ENCODE measurements at places on chromosomes 7 and 10.
A peak's percentile ranks its signal among the peaks of the same experiment; 100 is the strongest.

DNA sequence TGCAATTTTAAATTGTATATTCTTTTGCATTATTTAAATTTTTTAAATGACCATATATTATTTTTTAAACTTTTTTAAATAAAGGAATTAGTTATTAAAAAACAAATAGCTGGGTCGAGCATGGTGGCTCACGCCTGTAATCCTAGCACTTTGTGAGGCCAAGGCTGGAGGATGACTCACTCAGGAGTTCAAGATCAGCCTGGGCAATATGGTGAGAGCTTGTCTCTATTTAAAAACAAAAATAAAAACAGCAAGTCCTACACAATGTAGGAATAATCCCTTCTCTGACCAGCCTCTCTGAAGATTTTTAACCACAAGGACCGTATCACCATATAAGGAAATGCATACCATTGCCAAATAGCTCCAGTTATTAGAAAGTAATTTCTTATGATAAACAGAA lies 19.6 kb downstream of the NOC3L start:
- H3K4me1 ChIP-seq = no peaks in the 10 kb centered on the region
- H3K4me3 ChIP-seq = no peak overlapping the region
- DNase-seq = no peak
- H3K27me3 ChIP-seq = no peaks in the 10 kb centered on the region

- no peak overlapping the region for H3K4me3 ChIP-seq
- H3K36me3 ChIP-seq = no peaks in the 10 kb centered on the region
- no peaks in the 10 kb centered on the region for H3K27me3 ChIP-seq
- H3K4me1 ChIP-seq = no peaks in the 10 kb centered on the region
- no peak overlapping the region for H3K27ac ChIP-seq
Measured at GRCh38 chr10:52599551-52600200, 172.9 kb downstream of the MBL2 start.

GRCh38 chr10:121032460-121032859 lies 181.3 kb downstream of the WDR11 start:
- no peaks in the 10 kb centered on the region for H3K36me3 ChIP-seq
- H3K4me1 ChIP-seq = no peaks in the 10 kb centered on the region
- DNase-seq = no peak

- H3K36me3 ChIP-seq = peaks cover 3% of the 10 kb centered on the region
- no peaks in the 10 kb centered on the region for H3K27me3 ChIP-seq
- H3K27ac ChIP-seq = no peak overlapping the region
- no peak for DNase-seq
- H3K4me3 ChIP-seq = no peak overlapping the region
- no peaks in the 10 kb centered on the region for H3K4me1 ChIP-seq
Measured at GRCh38 chr7:55477781-55478374, 94.4 kb downstream of the VOPP1 start.

DNA sequence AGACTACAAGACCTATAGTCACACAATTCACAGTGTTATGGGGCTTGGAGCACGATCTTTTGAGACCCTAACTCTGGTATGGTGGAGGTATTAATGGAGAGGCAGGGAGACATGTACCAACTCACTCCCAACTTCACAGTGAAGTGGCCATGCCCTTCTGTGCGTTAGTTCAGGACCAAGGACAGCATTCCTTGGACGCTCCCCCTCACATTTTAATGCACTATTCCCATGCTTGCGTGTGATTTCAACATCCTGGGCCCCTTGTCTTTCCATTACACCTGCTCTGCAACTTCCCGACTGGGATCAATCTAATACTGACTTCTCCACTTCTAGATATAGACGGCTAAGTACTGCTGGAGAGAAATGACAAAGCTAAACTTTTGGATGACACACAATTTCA lies 72.7 kb downstream of the PLCE1 start:
- no peaks in the 10 kb centered on the region for H3K4me1 ChIP-seq
- H3K36me3 ChIP-seq = no peaks in the 10 kb centered on the region
- no peak overlapping the region for H3K27ac ChIP-seq
- no peaks in the 10 kb centered on the region for H3K27me3 ChIP-seq
- no peak for DNase-seq

DNA sequence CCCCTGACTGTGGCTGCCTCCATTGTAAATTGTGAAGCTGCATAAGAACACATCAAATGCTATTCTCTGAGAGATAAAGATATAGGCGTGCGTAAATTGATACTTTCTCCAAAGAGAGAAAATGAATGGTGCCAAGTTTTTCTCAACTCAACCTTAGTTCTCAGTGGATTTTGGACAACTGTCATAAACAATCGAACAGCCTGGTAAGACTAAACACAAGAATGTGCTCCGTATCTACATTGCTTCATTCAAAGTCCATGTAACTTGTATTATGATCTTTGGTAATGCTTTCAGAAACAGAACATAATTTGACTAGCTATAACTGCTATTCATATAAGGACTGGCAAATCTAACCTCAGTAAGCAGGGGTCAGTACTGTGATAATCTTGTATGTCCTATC lies 429.1 kb downstream of the SEMA3D start:
- H3K27ac ChIP-seq = no peak overlapping the region
- H3K4me3 ChIP-seq = no peak overlapping the region
- no peaks in the 10 kb centered on the region for H3K36me3 ChIP-seq
- no peaks in the 10 kb centered on the region for H3K27me3 ChIP-seq

GRCh38 chr10:103058034-103058433 lies 135.0 kb downstream of the NT5C2 start:
- no peak overlapping the region for H3K4me3 ChIP-seq
- peak overlapping the region; percentile 59 for H3K27ac ChIP-seq
- H3K36me3 ChIP-seq = no peaks in the 10 kb centered on the region
- no peak for DNase-seq
- no peaks in the 10 kb centered on the region for H3K27me3 ChIP-seq
- H3K4me1 ChIP-seq = peaks cover 25% of the 10 kb centered on the region

- no peak overlapping the region for H3K27ac ChIP-seq
- no peak overlapping the region for H3K4me3 ChIP-seq
- H3K36me3 ChIP-seq = no peaks in the 10 kb centered on the region
- DNase-seq = peak; percentile 65
- H3K4me1 ChIP-seq = peaks cover 3% of the 10 kb centered on the region
- no peaks in the 10 kb centered on the region for H3K27me3 ChIP-seq
Measured at GRCh38 chr7:112080441-112080840, 125.8 kb downstream of the DOCK4 start.

GRCh38 chr7:112799448-112800120 lies 9.4 kb upstream of the TMEM168 start:
- H3K27ac ChIP-seq = no peak overlapping the region
- no peaks in the 10 kb centered on the region for H3K4me1 ChIP-seq
- DNase-seq = no peak
- H3K27me3 ChIP-seq = no peaks in the 10 kb centered on the region

DNA sequence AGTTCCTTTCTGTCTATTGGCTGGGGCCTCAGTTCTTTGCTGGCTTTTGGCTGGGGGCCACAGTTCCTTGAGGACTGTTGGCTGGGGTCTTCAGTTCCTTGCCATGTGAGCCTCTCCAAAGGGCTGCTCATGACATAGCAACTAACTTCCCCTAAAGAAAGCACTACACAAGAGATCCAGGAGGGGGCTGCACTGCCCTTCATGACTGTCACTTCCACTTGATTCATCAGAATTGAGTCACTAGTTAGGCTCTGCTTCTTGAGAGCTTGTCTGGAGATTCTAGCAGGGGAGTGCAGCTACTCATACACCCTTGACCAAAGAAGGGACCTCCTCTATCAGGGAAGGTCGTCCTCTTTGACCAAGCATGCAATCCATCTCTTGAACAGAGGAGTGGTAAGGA lies 38.0 kb upstream of the MKX start:
- no peaks in the 10 kb centered on the region for H3K36me3 ChIP-seq
- no peak overlapping the region for H3K27ac ChIP-seq
- H3K4me1 ChIP-seq = peaks cover 6% of the 10 kb centered on the region
- peak; percentile 66 for DNase-seq
- H3K27me3 ChIP-seq = no peaks in the 10 kb centered on the region
- no peak overlapping the region for H3K4me3 ChIP-seq

GRCh38 chr7:24889611-24890010 lies 90.4 kb downstream of the OSBPL3 start:
- H3K4me3 ChIP-seq = no peak overlapping the region
- no peaks in the 10 kb centered on the region for H3K36me3 ChIP-seq
- no peak overlapping the region for H3K27ac ChIP-seq
- H3K4me1 ChIP-seq = no peaks in the 10 kb centered on the region
- no peaks in the 10 kb centered on the region for H3K27me3 ChIP-seq

DNA sequence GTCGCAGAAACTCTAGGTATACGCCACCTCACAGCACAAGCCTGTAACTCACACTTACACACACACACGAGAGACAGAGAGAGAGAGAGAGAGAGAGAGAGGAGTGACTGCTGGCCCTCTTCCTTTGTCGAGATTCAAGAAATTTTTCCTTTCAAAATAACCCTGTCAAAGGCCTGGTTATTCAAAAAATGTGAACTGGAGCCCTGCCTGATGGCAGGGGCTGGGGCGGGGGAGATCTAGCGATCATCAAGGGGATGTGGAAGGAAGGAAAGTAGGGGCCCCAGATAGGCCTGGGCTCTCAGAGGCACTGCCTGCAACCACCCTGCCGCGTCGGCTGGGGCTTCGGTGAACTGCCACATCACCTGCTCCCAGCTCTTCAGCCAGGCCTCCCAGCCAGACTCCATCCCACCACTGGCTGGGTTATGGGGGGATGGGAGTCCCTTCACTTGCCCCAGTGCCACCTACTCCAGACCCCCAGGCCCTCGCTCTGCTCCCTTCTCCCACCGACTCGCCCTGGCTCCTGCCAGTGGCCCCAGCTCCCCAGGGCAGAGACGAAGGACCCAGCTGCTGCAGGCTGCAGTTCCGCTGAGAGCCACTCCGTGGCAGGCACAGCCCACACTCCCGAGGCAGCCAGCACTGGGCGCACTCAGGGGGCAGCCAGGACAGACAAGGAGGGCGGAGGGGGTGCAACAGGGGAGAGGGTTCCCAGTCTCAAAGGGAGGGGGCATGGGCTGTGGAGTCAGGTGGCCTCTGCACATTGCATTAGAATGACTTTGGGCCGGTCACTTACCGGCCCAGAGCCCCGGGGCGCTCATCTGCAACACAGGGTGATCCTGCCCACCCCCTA lies 15.3 kb downstream of the KCNH2 start:
- no peak for DNase-seq
- H3K36me3 ChIP-seq = no peaks in the 10 kb centered on the region
- H3K27ac ChIP-seq = no peak overlapping the region
- H3K27me3 ChIP-seq = no peaks in the 10 kb centered on the region

Data from ascending aorta (tissue), 2 donors.